ENCODE measurements at places on chromosomes 3 and 15.
A peak's percentile ranks its signal among the peaks of the same experiment; 100 is the strongest.

- no peak for DNase-seq
These were observed 677.0 kb downstream of the PLOD2 start for GRCh38 chr3:145483992-145484391.

- no peak for DNase-seq
These were observed 53.4 kb downstream of the ADAMTS9 start for GRCh38 chr3:64634417-64634816.

- no peak for DNase-seq
These were observed 231.0 kb upstream of the ST8SIA2 start for GRCh38 chr15:92162657-92163056.

- no peak for DNase-seq
These were observed 221.2 kb upstream of the ALCAM start for GRCh38 chr3:105145511-105145910.

GRCh38 chr15:71379893-71380292 is 264.6 kb downstream of the THSD4 start:
- DNase-seq = no peak

- no peak for DNase-seq
These were observed 228.9 kb downstream of the CD47 start for GRCh38 chr3:107861904-107862303.

DNA sequence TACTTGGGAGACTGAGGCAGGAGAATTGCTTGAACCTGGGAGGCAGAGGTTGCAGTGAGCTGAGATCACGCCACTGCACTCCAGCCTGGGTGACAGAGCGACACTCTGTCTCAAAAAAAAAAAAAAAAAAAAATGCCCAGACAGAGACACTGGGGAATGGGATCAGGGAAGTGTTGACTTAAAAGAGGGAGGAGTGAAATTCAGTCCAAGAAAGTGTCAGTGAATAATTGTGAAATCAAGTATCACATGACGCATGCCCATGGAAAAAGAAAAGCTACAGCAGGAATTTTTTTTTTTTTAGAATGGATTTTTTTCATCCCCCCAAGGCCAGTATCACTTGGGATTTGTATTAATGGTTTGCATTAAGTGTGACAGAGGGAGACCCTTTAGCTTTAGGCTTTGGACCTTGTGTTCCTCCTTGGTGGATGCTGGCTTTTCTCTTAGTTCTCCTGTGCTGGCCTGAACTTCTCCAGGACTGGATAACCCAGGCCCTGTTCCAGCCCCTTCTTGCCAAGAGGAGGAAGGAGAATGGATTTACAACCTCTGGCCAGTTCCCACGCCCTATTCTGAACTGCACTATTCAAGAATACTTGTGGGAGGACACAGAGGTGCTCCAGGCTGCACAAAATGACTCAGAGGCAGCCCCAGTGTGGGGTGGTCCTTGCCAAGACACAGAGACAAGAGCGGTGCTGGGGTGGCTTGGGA is 36.7 kb upstream of the ZNF774 start:
- DNase-seq = peak; percentile 52

- no peak for DNase-seq
These were observed 286.4 kb downstream of the EPHB1 start for GRCh38 chr3:135081451-135081850.

- DNase-seq = peak; percentile 19
These were observed 557 bp downstream of the TFG start for GRCh38 chr3:100709842-100710260.
